Right ventricle myocardium inferior (tissue), 1 donor: ENCODE measurements at places on chromosomes 12 and 14.

DNA sequence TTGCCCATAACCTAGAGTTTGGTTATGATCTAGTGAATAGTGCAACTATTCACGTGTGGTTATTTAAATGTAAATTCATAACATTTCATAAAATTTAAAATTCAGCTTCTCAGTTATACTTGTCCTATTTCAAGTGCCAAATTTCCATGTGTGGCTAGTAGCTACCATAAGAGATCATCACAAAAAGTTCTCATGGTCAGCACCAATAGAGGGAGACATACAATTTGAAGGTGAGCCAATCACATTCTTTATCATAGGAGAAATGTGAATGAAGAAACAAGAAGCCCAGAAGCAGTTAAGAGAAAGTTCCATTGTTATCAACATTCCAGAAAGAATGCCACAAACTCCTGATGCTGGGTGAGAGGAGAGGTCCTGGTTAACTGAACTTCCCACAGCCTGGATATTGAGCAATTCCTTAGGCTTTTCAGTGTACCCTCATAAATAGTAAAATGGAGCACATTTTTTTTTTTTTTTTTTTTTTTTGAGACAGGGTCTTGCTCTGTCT is 892.9 kb upstream of the USP15 start:
- DNase-seq, result no peak

- DNase-seq, result no peak
Measured at GRCh38 chr14:73259837-73260236, 22.5 kb downstream of the PAPLN start.

DNA sequence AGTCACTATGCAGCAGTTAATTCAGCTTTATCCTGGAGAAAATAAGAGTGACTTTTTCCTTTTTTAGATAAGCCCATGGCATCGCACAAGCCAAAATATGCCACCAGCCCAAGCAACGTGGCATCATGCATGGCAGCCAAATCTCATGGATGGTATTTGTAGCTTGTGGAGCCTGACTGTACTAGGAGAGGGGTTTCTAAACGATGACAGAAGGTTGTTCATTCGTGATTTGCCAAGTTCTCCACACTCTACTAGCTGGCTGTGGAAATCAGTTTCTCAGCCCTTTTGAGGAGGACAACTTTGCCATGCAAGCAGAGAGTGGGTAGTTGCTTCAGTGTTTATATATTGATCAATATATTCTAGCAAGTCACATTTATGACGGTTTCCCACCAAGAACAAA is 41.4 kb upstream of the ATXN2 start:
- no peak for DNase-seq

DNA sequence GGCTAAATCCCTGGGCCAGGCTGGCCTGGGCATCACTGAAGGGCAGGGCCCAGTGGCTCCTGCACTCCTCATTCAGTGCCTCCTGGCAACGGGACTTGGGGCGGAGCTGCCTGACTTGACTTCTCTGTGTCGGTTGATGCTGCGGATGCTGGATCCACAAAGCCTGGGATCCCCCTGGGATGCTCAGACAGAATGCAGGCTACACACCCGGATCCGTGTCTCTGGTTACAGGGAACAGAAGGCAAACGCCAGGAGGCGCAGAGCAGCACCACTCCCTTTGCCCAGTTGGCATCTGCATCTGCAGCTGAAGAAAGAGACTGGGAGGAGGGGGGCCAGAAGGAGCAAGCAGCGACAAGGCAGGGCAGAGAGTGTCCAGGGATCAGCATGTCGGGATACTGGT is 154.5 kb upstream of the FKBP4 start:
- no peak for DNase-seq

DNA sequence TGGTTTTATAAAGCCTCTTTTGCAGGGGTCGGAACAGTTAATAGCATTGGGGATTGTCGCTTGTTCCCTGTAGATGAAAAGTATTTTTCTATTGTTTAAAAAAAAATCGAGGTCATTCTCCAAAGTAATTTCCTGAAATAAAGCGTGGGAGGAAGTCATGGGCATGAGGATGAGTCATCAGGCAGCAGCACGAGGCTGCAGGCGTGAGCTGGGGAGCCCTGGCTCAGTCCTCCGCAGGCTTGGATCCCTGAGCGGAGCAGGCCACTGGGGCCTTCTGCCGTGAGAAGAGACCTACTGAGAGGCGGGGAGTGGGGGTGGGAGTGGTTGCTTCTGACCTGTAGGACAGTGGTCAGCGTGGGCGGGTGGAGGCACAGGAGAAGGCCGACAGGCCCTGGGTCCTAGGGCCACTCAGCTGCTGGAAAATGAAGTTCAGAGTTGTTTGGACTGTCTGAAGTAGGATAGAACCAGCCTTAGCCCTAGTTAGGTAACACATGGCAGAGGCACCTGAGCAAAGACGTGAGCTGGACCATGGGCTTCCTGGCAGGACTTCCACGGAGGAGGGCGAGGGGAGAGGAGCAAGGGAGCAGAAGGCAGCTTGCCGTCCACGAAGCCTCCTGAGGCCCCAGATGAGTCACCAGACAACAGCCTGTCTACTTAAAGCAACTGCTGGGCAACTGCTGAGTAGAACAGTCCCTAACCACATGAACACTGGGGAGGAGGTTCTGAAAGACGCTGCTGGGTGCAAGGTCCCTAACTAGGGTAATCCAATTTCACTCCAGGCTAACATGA is 21.1 kb upstream of the LGALS3 start:
- peak; percentile 91 for DNase-seq

GRCh38 chr12:82968631-82969367 is 282.1 kb downstream of the TMTC2 start:
- DNase-seq, result no peak

- no peak for DNase-seq
Measured at GRCh38 chr14:56195704-56196103, 77.5 kb downstream of the PELI2 start.

DNA sequence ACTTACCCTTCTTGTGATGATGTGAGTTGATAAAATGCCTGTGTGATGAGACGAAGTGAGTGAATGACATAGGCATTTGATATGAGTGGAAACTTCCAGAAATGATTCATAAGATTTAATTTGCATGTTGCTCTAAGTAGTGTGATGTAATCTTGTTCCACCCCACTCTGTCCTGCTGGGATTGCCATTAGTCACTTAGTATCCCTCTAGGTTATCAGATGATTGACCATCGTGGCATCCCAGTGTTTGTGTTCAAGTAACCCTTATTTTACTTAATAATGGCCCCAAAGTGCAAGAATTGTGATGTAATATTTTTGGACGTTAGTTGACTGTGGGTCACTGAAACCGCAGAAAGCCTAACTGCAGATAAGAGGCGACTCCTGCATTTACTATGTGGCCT is 214.4 kb upstream of the DIO2 start:
- no peak for DNase-seq

DNA sequence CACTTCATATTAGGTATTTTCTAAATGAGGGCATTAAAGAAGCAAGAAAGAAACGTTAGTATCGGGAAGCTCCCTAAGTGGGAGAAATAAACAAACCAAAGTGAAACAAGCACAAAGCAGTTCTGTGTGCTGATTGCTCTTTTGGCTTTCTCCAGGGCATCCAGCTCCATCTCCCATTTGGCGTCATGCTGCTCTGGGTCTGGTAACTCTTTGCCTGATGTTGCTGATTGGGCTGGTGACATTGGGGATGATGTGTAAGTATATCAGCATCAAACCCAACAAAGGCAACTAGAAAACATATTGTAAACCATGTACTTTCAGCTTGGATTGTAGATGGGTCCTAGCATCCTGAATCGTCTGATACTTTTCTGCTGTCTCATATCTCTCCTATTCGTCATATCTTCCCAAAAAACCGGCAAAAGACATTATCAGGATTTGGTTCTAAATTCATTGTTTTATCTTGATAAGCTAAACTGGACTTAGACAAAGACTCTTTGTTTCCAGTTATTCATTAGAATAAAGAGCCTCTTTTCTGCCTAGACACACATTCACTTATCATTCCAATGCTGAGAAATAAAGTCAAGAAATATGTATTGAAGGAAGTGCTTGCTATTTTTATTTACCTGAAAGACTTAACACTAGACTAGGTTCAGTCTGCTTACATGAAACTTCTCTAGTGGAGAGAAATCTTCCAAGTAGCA is 2.4 kb downstream of the CLEC12B start:
- no peak for DNase-seq

- DNase-seq, result no peak
Measured at GRCh38 chr12:66538970-66539369, 139.9 kb downstream of the GRIP1 start.

- no peak for DNase-seq
Measured at GRCh38 chr14:65345266-65345665, 67.3 kb upstream of the FUT8 start.

GRCh38 chr14:44657696-44658388 is 150.8 kb upstream of the FSCB start:
- no peak for DNase-seq

- no peak for DNase-seq
Measured at GRCh38 chr14:56036353-56036752, 81.9 kb upstream of the PELI2 start.
